ENCODE measurements at places on chromosomes 4 and X.

DNA sequence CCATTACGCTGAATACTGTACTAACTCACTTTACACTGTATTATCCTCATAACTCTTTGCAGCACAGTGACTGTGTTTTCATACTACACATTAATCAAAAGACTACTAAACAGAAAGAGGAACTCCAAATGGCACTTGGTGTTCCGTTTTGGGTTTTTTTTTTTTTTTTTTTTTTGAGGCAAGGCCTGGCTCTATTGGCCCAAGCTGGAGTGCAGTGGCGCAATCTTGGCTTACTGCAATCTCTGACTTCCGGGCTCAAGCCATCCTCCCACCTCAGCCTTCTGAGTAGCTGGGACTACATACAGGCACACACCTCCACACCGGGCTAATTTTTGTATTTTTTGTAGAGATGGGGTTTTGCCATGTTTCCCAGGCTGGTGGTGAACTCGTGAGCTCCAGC, 10.7 kb downstream of the KLHL8 start:
- DNase-seq = peak; percentile 25

DNA sequence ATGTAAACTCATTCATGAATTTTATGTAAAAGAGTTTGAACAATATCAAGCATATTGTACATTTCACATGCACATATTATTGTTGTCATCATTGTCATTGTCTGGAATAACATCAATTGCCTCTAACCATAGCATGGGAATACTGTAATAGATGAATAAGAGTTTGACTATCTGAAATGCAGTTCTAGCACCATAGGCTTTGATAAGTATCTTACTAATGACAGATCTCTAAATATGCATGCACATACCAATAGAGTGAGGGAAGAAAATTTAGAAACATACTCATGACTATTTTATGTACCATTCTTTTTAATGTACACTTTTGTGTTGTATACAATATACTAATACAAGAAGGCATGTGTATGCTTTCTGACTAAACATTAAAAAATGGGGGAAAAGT, 161.6 kb upstream of the SPRY1 start:
- no peak for DNase-seq

- DNase-seq = peak; percentile 52
Observed at GRCh38 chrX:136780763-136781162, at the start of gene ARHGEF6. Gene ARHGEF6 (minus strand): TSS chrX:136780932. CDS start chrX:136780882, 50 bp downstream.

- DNase-seq = no peak
Observed at GRCh38 chr4:128287141-128287870, at the start of gene PGRMC2. Gene PGRMC2 (minus strand): TSS chr4:128287813. CDS start chr4:128287790, 23 bp downstream.

GRCh38 chr4:102094481-102094880, 250.8 kb downstream of the SLC39A8 start:
- DNase-seq = no peak

DNA sequence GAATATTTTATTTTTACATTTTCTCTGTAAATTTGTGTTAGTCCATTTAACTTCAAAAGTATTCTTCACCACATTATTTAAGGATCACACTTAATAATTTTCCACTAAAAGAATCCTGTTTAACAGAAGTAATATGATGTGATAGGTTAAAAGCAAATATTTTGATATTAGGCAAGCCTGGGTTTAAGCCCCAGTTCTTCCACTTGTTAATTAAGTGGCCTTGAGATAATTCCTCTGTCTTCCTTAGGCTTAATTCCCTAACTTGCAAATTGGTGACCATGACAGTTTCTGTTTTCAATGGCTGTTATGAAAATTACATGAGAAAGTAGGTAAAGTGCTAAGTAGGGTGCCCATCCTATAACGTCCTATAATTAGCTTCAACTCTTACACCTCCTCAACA, 129.9 kb upstream of the ATOH1 start:
- DNase-seq = no peak

- no peak for DNase-seq
Observed at GRCh38 chr4:76441881-76442280, 6.9 kb downstream of the SHROOM3 start.

GRCh38 chrX:136879001-136879687, 1.4 kb downstream of the RBMX start:
- no peak for DNase-seq

- no peak for DNase-seq
Observed at GRCh38 chr4:140260227-140260626, 106.2 kb upstream of the MAML3 start.

GRCh38 chr4:61864286-61864685, 664.2 kb downstream of the ADGRL3 start:
- no peak for DNase-seq

- DNase-seq = no peak
Observed at GRCh38 chr4:85474356-85474755, 594 bp upstream of the ARHGAP24 start.

- no peak for DNase-seq
Observed at GRCh38 chr4:102503301-102503746, 2.2 kb downstream of the NFKB1 start.

GRCh38 chr4:123315617-123316016, 81.0 kb upstream of the SPRY1 start:
- no peak for DNase-seq

DNA sequence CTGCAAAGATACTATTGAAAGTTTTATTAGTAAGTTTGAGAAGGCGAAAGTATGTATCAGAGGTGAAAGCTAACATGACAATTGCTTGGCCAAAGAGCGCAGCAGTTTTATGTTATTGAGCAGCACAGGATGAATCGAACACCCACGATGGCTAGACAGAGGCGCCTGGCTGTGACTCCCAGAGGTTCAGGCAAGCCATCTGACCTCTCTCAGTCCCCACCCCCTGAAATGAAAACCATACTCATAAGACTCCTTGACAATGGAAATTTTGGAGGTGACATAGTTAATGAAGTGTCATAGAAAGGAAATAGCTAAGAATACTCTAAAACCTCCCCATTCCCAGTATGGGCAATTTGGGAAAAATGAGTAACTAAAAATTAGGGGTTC, 70.6 kb downstream of the MGST2 start:
- no peak for DNase-seq

GRCh38 chr4:109232681-109233080, 69.8 kb downstream of the COL25A1 start:
- DNase-seq = no peak

- DNase-seq = no peak
Observed at GRCh38 chr4:52919461-52919860, 57.3 kb downstream of the RASL11B start.

DNA sequence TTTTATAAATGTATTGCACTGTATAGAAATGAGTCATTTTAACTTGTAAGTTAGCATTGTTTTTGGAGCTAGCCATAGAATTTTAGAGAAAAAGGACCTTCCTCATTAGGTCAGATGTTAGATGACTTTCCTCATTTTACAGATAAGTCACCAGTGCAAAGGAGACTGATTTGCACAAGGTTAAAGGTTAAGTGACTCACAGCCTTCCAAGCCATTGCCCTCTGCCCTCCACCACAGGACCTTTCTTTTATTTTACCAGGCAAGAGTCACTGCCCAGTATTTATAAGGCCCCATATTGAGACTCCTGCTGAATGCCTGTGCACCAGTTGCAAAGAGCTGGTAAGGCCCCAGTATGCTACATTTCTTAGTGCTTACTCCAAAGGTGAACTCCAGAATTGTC, 4.2 kb upstream of the ABCG2 start:
- no peak for DNase-seq

DNA sequence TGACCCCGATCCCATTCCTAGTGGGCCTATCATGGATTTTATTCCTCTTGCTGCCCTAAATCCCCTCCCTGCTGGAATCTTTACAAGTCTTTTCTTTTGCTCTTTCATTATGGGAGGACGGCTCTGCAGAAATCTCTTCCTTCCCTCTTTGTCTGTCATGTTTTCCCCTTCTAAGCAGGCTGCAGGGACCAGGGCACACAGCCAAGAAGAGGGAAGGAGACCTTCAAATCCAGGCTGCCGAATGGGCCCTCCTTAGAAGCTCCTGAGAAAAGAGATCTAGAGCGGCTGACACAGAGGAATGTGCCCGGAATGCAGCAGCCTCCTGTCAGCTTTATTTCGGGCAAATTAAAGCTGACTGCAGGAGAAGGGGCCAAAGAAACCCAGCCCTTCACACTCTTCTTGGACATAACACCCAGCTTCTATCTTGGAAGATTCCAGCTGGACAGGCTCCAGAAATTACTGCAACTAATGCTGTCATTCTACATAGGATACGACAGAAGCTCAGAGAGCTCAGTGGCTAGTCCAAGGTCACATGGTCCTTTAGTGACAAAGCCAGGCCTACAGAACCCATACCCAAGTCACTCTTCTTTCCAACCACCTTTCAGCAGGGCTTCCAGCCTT, 187.8 kb upstream of the NHS start:
- DNase-seq = no peak

- peak; percentile 21 for DNase-seq
Observed at GRCh38 chr4:26459054-26459755, 31.1 kb downstream of the CCKAR start.

DNA sequence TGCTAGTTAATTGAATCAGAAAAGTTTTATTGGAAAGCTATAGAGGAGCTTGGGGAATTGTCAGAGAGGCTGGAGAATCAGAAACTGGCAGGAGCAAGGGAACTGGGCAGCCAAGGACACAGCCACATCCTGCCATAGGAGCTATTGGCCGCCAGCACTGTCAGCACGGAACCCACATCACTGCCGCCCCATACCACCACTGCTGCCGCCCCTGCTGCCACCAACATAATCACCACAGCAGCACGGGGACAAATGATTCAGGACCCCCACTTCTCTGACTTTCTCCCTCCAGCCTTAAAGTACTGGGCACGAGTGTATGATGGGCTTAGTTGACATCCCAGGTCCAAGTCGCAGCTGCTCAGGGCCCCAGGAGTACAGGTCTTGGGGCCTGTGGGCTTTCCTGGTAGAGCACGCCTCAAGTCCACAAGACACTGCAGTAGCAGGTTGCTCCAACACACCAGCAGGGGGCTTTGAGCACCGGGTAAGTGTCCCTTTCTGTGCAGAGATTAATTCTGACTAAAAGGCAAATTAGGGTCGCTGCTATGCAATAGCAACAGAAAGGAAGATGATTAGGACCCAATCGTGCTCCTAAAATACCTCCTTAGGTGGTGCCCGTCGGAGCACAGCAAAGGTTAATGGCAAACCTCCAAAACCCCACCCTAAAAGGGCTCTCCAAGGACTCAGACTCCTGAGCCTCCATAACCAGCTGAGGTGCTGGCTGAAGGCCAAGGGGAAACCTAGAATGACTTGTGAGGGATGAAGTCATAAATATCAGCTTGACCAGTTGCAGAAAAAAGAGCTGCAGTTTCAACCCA, 6.9 kb downstream of the PJA1 start:
- DNase-seq = peak; percentile 30

GRCh38 chr4:62269918-62270317, 1069.8 kb downstream of the ADGRL3 start:
- DNase-seq = no peak

GRCh38 chr4:73978886-73979285, 2.9 kb downstream of the PF4 start:
- no peak for DNase-seq

DNA sequence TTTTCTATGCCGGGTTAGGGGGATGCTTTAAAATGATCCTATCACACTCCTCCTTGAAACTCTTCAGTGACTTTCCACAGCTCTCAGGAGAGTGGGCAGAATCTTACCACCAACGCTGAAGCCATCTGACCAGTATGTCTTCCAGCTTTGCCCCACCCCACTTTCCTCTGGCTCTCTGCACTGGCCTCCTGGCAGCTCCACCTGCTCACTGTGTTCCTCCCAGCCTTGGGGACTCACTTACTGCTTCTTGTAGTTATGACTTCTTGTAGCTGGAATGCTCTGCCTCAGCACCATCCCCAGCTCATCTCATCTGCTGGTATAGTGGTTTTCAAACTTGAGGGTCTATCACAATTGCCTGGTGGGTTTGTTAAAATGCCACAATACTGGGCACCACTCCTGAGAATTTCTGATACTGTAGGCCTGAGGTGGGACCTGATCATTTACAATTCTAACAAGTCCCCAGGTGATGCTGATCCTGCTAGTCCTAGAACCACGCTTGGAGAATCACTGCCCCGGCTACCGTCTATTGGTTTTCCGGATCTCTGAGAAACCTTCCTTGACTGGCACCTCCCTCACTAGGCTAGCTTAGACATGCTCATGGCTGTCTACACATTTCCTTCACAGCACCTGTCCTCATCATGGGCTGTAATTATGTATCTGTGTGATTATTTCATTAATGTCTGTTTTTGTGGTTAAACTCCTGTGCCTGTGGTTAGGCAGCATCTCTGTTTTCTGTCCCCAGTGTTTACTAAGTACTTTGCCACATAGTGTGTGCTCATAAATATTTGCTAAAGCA, 152.2 kb downstream of the MGST2 start:
- DNase-seq = no peak

DNA sequence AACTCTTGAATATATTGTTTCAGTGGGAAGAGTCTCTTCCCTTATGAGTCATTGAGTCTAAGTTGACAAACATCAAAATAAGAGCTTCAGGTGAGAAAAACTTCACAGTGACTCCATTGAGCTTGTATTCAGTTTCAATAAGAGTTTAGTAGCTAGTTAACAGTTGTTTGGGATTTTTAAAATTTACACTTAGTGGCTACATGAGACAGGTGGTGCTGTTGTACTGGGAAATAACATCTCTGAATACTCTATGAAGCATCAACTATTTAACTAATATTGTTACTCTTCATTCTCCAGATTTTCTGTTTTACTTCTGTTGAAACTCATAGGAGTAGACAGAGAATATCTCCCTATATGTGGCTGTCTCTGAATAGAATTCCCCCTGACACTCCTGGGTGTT, 1609.1 kb downstream of the C4orf33 start:
- no peak for DNase-seq

- no peak for DNase-seq
Observed at GRCh38 chr4:88217169-88217568, 58.7 kb upstream of the ABCG2 start.

- no peak for DNase-seq
Observed at GRCh38 chrX:34849371-34849770, 93.2 kb upstream of the FAM47B start.

GRCh38 chr4:181308476-181309312, 934.5 kb upstream of the TENM3 start:
- DNase-seq = no peak

- peak; percentile 8 for DNase-seq
Observed at GRCh38 chrX:37846141-37846540, 1.2 kb downstream of the DYNLT3 start.

DNA sequence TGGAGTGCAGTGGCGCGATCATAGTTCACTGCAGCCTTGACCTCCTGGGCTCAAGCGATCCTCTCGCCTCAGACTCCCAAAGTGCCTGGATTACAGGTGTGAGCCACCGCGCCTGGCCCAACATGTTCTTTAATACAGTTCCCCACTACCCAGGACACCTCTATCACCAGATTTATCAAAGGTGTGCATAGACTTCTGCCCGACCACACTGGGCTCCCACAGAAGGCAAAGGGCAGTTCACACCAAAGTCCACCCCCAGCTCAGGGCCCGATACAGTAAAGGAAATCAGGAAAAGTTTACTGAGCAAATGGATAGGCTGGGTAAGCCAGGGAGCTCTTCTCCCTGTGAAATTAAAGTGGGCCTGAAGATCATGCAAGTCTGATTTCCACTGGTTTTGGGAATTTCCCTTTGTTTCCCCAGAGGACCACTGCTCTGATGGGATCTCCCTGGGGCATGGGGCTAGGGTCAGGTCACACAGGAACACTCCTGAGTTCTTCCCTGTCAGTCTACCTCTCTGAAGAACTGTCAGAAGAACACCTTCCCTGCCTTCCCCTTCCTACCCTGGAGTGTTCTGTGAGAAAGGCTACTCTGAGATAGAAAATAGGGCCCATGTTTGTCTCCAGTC, 17.7 kb upstream of the PIM2 start:
- DNase-seq = no peak

- peak; percentile 62 for DNase-seq
Observed at GRCh38 chr4:83535520-83536361, at the start of gene GPAT3. Gene GPAT3 (plus strand): TSS chr4:83536108. CDS start chr4:83536623, 515 bp downstream.
